Lower leg skin (tissue), 4 donors: ENCODE measurements at places on chromosomes 13 and 19.

- DNase-seq = no peak
Observed at GRCh38 chr19:34431681-34432402, 3.7 kb downstream of the UBA2 start.

GRCh38 chr19:44718441-44719261, 19.7 kb downstream of the CEACAM16 start:
- DNase-seq = no peak

- no peak for DNase-seq
Observed at GRCh38 chr19:33290956-33291622, 11.2 kb downstream of the CEBPA start.

GRCh38 chr13:99354371-99354951, 47.3 kb upstream of the GPR183 start:
- peak; percentile 43 for DNase-seq

- DNase-seq = no peak
Observed at GRCh38 chr19:33247441-33247819, 21.8 kb upstream of the SLC7A10 start.

- no peak for DNase-seq
Observed at GRCh38 chr13:109135018-109135417, 505.6 kb downstream of the MYO16 start.

- DNase-seq = no peak
Observed at GRCh38 chr19:38277549-38277948, 13.2 kb downstream of the SPINT2 start.

DNA sequence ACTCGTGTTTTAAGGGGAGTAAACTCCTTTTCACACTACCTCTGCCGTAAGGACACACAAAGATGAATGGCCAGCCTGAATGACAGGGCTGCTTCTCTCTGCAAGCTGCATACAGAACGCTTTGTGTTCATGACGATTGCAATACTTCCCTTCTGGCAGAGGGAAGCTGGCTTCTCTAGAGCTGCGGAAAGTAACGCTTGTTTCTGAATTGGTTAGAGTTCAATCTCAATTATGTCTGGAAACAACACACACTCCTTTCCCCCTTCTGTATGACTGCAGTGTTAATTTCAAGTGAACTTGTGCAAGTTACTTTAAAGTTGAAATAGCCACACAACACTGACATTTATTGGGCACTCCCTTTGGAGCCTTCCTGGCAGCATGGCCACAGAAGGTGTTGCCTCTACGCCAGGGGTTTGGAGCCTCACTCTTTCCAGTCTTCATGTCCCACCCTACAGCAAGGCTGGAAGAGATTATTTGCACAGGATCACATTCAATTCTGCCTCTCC, 242.6 kb downstream of the NDFIP2 start:
- no peak for DNase-seq

DNA sequence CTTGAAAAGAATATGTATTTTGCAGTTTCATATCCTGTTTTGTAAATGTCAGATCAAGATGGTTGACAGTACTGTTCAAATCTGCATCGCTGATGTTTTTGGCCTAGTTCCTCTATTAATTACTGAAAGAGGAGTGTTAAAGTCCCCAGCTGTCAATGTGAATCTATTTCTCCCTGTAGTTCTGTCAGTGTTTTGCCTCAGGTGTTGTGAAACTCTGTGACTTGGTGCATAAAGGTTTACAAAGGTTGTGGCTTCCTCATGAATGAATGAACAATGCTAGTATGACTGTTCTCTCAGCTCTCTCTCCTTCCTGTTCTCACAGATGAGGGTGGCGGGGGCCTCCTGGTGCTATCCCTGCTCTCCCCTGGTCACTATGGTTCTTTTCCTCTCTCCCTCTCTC, 142.4 kb downstream of the MYCBP2 start:
- no peak for DNase-seq

- DNase-seq = no peak
Observed at GRCh38 chr13:110662777-110663443, 43.0 kb downstream of the CARS2 start.

DNA sequence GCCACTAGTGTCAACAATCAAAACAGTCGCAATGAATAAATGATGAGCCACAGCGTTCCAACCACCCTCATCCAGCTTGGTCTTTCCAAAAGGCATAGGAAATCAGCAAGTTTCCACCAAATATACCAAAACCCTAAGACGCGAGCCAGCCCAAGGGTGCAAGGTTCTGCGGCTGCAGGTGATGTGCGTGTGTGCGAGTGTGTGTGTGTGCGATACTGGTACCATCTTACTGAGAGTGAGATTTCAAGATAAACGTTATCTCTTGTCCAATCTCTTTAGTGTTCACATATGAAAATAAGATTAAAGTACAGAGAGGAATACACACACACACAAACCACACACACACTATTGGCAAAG, 895 bp upstream of the TRPC4 start:
- DNase-seq = no peak

GRCh38 chr13:91361755-91362271, 14.3 kb downstream of the MIR17HG start:
- no peak for DNase-seq

GRCh38 chr13:100527644-100528043, 60.9 kb downstream of the GGACT start:
- DNase-seq = no peak

DNA sequence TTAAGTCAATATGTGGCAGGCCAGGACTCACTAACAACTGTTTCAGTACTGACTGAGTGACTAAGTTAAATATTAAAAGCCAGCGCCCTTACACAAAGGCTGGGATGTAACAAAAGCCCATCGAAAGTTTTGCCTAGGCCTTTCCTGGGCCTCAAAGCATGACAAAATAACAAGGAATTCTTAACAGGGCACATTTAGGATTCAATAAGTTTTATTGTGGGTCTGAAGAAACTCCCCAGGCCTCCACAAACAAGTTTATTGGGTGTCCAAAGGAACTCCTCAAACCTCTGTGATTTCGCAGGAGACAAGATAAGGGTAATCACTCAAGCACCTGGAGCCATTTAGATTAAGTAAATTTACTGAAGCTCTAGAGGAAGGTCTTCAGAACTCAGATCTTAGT, 130.7 kb upstream of the SGCG start:
- DNase-seq = no peak

GRCh38 chr19:42942187-42942789, 5.3 kb upstream of the PSG7 start:
- no peak for DNase-seq

GRCh38 chr19:40217934-40218890, at the start of gene TTC9B:
TSS of gene TTC9B (minus strand) at chr19:40218384. CDS start at chr19:40218381, 3 bp downstream.
- DNase-seq = no peak

GRCh38 chr19:14411161-14411937, 7.8 kb downstream of the DDX39A start:
- DNase-seq = no peak

GRCh38 chr13:97403893-97404750, 29.8 kb upstream of the RAP2A start:
- no peak for DNase-seq

- DNase-seq = no peak
Observed at GRCh38 chr13:27053902-27054595, 117.6 kb downstream of the USP12 start.

- peak; percentile 98 for DNase-seq
Observed at GRCh38 chr19:55086730-55087541, 11.3 kb downstream of the EPS8L1 start.

DNA sequence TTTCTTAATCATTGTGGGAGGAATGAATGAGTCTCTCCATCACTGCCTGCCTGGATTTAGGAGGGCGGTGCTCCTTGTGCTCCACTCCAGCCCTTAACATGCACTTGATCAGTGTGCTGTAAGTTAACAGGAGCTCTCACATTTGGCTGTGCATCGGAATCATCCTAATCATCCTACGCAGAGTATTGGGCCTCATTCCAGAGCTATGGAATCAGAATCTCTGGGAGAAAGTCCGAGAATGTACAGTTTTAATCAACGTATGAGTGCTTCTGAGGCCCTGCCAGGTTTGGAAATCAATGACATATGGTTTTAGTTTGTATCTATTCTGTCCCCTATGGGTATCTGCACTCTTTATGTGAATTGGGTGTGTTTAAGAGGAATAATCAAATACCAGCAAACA, 34.9 kb upstream of the DCLK1 start:
- no peak for DNase-seq

- no peak for DNase-seq
Observed at GRCh38 chr13:37956536-37956935, 87.0 kb upstream of the TRPC4 start.
